Smooth muscle cell of bladder (primary cell): ENCODE measurements at places on chromosomes 5 and 9. TPM values are rescaled to one million over a fixed set of nuclear protein-coding genes. Genes with fewer than 3 reads are reported as not detected.

PCDHA12 gene
- total RNA-seq: under 0.01 and 0.09 TPM in 2 replicates

KIF3A gene
- 7.1 and 9.3 TPM in 2 replicates for total RNA-seq

HAND1 gene
- total RNA-seq: not detected in 2 replicates

SLC46A2 gene
- total RNA-seq: not detected in 2 replicates

GFPT2 gene
- total RNA-seq: 36.4 and 66.0 TPM in 2 replicates

PCDHA9 gene
- under 0.01 and 0.18 TPM in 2 replicates for total RNA-seq

TSSK1B gene
- total RNA-seq: 0.09 and 0.14 TPM in 2 replicates

PAPPA gene
- 137 and 209 TPM in 2 replicates for total RNA-seq

PCDHA6 gene
- 0.14 and 0.55 TPM in 2 replicates for total RNA-seq

UQCRQ gene
- total RNA-seq: 147 and 188 TPM in 2 replicates

TNPO1 gene
- 407 and 545 TPM in 2 replicates for total RNA-seq

DIRAS2 gene
- total RNA-seq: 6.7 and 10.1 TPM in 2 replicates

SEC24A gene
- 16.9 and 21.0 TPM in 2 replicates for total RNA-seq
